ENCODE measurements at places on chromosomes 4 and X.

DNA sequence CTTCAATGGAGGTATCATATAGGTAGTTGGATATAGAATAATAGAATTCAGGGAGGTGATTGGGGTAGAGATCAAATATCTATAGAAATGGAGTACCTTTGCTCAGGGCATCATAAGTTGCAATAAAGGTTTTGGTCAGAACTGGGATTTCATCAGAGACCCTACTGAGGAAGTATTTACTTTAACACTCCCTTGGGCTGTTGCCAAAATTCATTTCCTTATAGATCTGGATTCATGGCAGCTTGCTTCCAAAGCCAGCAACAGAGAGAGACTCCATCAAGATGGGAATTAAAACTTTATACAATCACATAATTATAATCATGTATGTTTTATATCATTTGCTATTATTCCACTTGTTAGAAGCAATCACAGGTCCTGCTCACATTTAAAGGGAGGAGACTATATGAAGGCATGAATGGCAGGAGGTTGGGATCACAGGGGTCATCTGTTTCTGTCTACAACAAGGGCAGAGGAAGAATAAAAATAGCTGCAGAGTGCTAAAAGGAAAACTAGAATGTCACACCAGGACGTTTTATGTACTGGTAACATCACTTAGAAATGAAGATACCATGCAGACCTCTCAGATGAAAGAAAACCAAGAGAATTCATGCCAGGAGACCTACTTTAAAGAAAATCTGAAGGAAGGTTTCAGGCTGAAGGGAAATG, 902.1 kb upstream of the LCORL start:
- no peak for DNase-seq

- no peak for DNase-seq
These were observed 5.4 kb downstream of the GABRQ start for GRCh38 chrX:152642931-152643564.

DNA sequence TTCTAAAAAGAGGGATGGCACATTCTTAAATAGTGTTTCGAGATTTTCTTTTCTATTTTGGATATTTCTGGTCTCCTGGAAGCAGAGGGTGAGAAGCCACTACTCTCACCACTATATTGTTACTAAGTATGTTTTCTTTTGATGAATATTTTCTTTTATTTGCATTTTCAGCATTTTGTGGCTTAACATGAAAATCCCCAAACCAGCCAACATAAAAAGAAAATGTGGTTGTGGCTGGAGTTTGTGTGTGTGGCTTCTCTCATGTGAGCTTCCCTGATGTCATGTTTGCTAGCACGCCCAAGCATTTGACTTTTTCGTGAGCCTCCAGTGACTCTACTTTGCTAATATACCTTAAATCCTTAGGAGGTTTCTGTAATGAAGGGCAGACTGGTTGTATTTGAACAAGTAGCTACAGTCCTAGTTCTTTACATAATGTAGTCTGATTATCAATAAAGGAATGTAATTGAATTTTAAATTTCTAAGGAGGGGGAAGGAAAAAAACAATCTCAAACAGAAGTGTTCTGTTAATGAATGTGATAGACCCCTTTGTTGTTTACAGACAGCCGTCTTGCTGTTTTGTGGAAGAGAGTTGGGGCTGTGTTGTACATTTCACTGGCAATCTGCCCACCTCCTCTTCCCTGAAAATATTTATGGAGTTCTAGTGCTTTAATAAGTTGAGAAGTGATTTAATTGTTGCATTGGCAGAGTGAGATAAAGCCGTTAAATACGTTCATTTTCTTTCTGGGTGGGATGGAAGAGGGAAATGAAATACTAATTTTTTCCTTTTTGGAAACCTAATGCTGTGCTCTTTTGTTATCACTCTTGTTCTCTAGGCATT, 114.6 kb downstream of the ARHGAP10 start:
- DNase-seq = no peak

- DNase-seq = no peak
These were observed 205.6 kb upstream of the S100G start for GRCh38 chrX:16444353-16444752.

- DNase-seq = no peak
These were observed at the start of gene NDUFC1 for GRCh38 chr4:139301821-139302611. Gene NDUFC1 (minus strand): TSS chr4:139302477. CDS start chr4:139295798, 6,679 bp downstream.

- no peak for DNase-seq
These were observed 67.2 kb downstream of the RPS3A start for GRCh38 chr4:151166636-151167035.

- no peak for DNase-seq
These were observed 127.1 kb downstream of the FBXO8 start for GRCh38 chr4:174156239-174156826.

GRCh38 chr4:15653420-15653819, 1.7 kb downstream of the FBXL5 start:
- DNase-seq = no peak

All from stimulated activated CD8-positive, alpha-beta memory T cell treated with anti-CD3 and anti-CD28 coated beads, Interleukin-12 subunit alpha, Interleukin-12 subunit beta, amount 100 ng/mL, for 1 hour (primary cell).